CD4-positive, alpha-beta T cell treated with Interleukin-15 for 1 hour (primary cell): ENCODE measurements at places on chromosomes 3 and 15.

- no peak for DNase-seq
These were observed 221.4 kb downstream of the TLE3 start for GRCh38 chr15:69876064-69876940.

GRCh38 chr3:13650210-13651056, 101.5 kb downstream of the FBLN2 start:
- peak; percentile 77 for DNase-seq

DNA sequence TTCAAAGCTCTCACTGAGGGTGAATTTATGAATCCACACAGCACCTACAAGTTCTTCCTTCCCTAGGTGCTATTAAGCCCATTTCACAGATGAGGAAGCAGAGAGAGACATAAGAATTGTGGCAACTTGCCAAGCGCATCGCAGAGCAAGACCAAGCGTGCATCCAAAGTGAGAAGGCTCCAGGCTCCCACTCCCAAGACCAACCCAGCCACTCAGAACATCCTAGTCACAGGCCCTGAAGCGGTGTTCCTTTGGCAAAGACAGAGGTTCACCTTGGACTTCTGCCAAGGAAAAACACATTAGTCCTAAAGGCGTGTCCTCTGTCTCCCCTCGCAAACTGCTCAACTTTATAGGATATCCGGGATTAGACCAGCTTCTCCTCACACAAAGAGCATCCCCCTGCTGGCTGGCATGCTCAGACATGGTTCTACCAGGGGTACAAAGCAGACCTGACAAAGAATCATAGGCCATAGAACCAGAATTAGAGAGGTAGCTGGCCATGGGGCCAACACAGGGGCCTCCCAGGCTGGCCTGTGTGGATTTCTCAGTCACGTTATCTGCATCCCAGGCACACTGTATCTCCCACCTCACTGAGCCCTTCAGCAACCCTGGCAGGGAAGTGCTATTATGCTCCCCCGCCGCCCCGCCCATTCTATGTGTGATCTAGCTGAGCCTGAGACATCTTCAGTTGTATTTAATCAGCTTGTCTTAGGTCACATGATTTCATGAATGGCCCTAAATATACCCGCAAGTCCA, 160.2 kb downstream of the FOXP1 start:
- no peak for DNase-seq

DNA sequence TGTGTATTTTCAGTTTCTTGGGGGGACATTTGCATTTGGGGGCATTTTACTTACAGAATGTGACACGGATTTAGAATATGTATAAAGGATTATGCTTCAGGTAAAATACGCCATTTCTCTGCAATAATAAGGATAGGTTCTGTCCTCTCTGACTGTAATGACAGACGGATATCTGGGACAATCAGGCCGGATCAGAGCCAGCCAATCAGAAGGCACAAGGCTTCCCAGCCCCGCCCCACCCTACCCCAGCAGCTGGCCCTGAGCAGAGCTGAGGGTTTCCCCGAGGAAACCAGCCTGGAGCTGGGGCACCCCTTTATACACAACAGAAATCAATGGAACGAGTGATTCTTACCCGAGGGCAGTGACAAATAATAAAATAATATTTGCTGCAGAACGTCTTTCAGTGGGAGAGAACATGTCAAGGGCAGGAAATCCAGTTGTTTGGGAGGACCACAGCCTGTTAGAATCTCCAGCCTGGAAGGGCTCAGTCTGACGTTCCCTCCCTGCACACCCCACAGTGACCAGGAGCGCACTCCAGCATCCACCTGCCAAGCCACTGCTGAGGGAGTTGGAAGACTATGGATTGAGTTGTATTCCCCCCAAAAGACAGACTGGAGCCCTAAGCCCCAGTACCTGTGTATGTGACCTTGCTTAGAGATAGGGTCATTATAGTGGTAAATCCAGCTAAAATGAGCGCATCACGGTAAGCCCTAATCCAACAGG, 30.3 kb upstream of the SEC13 start:
- DNase-seq: no peak

GRCh38 chr3:140726066-140726465, 48.2 kb downstream of the TRIM42 start:
- no peak for DNase-seq

GRCh38 chr3:71142441-71143161, 440.9 kb downstream of the FOXP1 start:
- DNase-seq: no peak

GRCh38 chr3:143529018-143529478, 319.2 kb downstream of the SLC9A9 start:
- DNase-seq: peak; percentile 76

- DNase-seq: no peak
These were observed 89.3 kb downstream of the CCNL1 start for GRCh38 chr3:157070678-157070999.

GRCh38 chr3:124764746-124765145, 34.5 kb downstream of the UMPS start:
- no peak for DNase-seq

DNA sequence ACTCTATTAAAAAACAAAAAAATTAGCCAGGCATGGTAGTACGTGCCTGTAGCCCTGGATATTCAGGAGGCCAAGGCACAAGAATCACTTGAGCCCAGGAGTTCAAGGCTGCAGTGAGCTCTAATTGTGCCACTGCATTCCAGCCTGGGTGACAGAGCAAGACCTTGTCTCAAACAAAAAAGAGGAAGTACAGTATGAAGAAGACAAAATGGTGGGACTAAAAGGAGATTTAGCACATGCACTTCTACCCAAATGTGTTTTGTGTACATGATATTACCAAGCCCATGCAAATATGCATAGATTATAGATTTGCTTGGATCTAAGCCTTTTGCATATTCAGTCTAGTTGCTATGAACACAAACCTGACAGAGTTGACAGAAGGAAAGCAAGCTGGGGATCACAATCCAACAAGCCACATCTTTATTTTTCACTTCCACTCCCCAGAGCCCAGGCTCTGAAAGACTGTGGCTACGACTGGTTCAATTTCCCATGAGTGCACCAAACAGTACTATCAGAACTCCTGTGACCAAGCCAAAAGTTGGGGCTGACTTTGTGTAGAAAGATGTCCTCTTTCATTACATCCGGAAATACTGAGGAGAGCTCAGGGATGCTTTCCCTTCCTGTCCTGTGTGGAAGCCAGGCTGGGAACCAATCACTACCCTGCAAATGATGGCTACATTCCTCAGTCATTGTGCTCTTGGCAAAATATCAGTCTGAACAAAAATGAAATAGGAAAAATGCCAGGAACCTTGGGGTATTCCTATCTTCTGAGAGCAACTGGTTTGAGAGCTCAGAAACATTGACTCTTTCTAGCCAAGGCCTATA, 49.4 kb downstream of the TGM4 start:
- DNase-seq: no peak

DNA sequence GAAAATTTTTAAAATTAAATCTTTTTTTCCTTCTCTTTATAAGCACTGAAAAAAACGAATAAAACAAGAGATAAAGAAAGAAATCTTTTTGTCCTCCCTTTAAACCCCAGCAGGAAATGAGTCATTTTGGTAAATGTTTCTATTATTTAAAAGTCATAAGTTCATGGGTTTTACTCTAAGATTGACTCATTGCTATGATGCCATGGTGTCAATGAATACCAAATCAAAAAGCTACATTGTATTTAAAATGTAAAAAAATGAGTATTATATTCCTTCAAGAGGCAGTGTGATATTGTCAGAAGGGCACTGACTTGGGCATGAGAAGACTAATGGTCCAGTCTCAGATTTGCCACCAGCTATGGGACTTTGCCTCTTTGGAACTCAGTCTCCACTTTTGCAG, 303.4 kb upstream of the DNAJC19 start:
- no peak for DNase-seq

DNA sequence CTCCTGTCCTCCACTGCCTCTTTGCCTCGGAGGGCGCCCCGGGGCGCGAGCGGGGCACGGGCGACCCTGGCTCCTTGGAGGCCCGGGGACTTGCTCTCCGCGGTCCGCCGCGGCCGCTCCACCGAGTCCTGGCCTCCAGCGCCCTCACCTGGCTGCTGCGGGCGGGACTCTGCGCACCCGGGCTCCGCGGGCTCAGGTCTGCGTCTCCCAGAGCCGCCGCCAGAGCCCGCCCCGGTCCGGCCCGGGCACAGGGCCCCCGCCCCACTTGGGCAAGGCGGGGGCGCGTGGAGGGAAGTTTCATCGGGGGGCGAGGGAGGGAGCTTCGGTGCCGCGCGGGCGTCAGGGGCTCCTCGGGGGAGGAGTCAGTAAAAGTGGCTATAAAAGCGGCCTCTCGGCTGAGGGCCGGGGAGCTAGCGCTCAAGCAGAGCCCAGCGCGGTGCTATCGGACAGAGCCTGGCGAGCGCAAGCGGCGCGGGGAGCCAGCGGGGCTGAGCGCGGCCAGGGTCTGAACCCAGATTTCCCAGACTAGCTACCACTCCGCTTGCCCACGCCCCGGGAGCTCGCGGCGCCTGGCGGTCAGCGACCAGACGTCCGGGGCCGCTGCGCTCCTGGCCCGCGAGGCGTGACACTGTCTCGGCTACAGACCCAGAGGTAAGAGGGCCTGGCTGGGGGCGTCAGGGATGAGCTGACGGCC, at the start of gene CEMIP:
Gene CEMIP, plus strand, starts transcription at position 407 of the 694 bp plus-strand sequence. CDS start 94,510 bp downstream, outside the sequence.
- no peak for DNase-seq

GRCh38 chr3:55030938-55031337, 103.1 kb upstream of the LRTM1 start:
- no peak for DNase-seq

- no peak for DNase-seq
These were observed 14.4 kb downstream of the ETFA start for GRCh38 chr15:76296849-76297248.

DNA sequence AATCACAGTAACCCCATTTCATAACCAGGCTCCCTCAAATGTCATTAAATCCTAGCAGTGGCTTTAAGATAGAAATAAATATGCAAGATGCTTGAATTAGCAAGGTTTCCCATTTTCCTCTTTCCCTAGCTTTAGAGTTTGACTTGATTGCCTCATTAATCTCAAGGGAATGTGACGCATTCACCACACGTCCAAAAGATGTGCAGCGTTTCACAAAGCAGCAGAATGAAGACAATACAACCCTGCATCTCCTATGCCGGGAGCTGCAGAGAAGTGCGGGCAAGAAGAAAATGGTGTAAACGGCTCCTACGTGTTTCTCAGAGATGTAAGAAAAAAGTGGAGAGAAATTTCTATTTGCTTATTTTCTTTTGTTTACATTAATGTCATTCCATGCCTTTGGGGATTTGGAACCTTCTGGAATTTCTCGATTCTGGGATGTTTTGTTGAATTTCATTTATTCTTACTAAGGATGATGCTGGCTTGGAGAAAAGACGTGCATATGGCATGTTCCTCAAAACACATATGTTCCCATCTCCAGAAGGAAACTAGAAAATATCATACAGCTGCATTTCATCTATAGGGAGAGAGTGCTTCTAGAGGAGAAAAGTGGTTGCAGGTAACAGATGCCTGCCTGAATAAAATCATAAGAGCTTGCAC, 27.8 kb upstream of the FRMD4B start:
- DNase-seq: no peak

- no peak for DNase-seq
These were observed 76.1 kb downstream of the ABHD5 start for GRCh38 chr3:43766672-43767465.

GRCh38 chr3:72579581-72580245, 268.5 kb downstream of the SHQ1 start:
- DNase-seq: no peak

DNA sequence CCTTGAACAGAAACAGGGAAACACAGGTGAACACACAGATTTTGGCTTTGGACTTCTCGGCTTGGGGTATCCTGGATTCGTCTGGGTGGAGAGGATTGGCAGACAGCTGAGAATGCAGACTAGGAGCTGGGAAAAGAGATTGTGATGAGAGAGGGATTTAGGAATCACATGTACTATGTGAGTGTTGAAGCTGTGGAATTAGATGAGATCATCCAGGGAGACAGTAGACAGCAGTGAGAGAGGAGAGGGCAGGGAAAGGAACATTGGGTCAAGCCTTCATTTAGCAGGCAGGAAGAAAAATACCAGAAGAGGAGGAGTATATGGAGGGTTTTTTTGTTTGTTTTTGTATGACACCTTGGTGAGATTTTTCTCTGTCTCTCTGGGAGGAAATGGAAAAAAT, 262.1 kb upstream of the TBL1XR1 start:
- DNase-seq: no peak

- no peak for DNase-seq
These were observed 18.5 kb upstream of the CHCHD6 start for GRCh38 chr3:126685493-126685892.

- no peak for DNase-seq
These were observed 44.1 kb upstream of the CMTM7 start for GRCh38 chr3:32347343-32348125.

DNA sequence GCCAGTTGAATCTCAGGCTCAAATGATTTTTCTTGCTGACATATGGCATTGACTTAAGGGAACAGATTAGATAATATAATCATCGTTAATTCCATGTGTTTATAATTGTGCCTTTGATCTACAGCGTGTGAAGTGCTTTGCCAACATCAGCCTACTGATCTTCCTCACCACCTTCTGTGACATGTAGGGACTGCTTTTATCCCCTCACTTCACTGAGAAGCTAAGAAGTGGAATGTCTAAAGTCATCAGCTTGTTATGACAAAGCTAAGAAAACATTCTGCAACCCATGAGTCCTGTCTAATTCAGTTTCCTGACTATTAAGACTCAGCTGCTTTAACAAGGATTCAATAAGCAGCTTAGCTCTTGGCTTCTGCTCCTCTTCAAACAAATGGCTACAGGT, 106.0 kb downstream of the MYH15 start:
- DNase-seq: no peak

- DNase-seq: no peak
These were observed 393.7 kb upstream of the C2CD4B start for GRCh38 chr15:62558640-62559380.

GRCh38 chr3:152234657-152235375, 33.9 kb upstream of the MBNL1 start:
- DNase-seq: no peak

DNA sequence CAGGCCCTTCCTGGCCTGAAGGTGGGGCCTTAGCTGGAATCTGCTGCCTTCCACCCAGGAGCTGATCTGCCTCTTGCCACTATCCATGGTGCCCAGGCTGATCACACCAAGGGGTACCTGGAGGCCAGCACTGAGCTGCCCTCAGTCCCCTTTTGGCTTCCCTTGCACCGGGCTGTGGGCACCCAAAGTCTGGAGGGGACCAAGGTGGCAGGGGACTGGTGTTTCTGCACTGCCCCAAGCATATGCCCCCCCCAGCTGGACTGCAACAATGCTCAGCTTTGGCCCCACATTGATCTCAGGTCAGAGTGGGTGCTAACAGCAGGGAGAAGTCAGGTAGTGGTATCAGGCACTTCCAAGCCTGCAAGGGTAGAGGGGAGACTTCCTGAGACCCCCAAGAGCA, 902.6 kb upstream of the EPHA6 start:
- DNase-seq: no peak

GRCh38 chr3:177833332-177833731, 636.0 kb upstream of the TBL1XR1 start:
- DNase-seq: no peak

DNA sequence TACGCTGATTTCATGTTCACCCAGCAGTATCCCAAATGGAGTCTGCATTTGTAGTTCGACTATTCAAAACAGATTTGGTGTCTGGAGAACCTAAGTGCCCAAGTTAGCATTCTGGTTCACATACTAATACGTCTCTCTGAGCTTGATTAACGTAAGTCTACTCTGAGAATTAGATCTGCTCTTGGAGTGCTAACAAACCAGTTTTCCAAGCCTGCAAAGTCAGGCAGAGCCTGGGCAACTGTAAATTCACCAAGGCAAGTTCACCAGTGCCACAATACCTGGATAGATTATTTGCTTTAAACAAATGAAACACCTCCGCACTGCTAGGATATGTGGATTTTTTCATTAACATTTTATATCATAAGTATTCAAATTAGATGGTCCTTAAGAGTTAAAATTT, 912.6 kb downstream of the ROBO1 start:
- DNase-seq: no peak

GRCh38 chr3:42264399-42265058, 1.5 kb downstream of the CCK start:
- DNase-seq: no peak
